Nasal cavity respiratory epithelium epithelial cell of viscerocranial mucosa (primary cell): ENCODE measurements at places on chromosomes 16 and 17. TPM values are rescaled to one million over a fixed set of nuclear protein-coding genes. Genes with fewer than 3 reads are reported as not detected.

The C17orf100 gene
- total RNA-seq = 0.34 and 0.64 TPM in 2 replicates

The RNF43 gene
- 10.3 and 16.3 TPM in 2 replicates for total RNA-seq

The CSNK1D gene
- 63.6 and 105 TPM in 2 replicates for total RNA-seq

The HOXB4 gene
- total RNA-seq = under 0.01 TPM in 1 of 2 replicates, not detected in the other

The TBC1D28 gene
- not detected in 2 replicates for total RNA-seq

The RHBDL1 gene
- 4.7 and 6.2 TPM in 2 replicates for total RNA-seq

The SLFN12 gene
- 1.4 and 5.5 TPM in 2 replicates for total RNA-seq

The PRCD gene
- 0.34 and 3.3 TPM in 2 replicates for total RNA-seq
